ENCODE measurements at places on chromosomes 1 and 21.

DNA sequence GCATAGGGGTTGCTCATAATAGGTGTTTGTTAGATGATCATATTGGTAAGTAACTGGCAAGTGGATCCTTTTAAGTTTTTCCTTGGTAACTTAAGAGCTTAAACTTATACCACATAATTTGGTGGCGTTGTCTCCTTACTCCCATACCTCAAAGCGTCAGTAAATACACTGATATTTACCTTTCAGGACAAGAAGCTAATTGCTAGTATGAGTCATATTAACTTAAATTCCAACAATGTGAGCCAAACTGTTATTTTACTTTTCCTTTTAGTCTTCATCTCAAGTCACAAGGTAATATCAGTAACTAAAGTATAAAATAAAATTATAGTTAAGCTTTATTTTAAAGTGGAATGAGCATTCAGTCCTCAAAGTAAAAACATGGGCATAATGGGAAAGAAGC, 9.0 kb upstream of the SH3GLB1 start:
- no peak for DNase-seq

GRCh38 chr1:240998441-240999015, 358.5 kb downstream of the RGS7 start:
- DNase-seq, result no peak

DNA sequence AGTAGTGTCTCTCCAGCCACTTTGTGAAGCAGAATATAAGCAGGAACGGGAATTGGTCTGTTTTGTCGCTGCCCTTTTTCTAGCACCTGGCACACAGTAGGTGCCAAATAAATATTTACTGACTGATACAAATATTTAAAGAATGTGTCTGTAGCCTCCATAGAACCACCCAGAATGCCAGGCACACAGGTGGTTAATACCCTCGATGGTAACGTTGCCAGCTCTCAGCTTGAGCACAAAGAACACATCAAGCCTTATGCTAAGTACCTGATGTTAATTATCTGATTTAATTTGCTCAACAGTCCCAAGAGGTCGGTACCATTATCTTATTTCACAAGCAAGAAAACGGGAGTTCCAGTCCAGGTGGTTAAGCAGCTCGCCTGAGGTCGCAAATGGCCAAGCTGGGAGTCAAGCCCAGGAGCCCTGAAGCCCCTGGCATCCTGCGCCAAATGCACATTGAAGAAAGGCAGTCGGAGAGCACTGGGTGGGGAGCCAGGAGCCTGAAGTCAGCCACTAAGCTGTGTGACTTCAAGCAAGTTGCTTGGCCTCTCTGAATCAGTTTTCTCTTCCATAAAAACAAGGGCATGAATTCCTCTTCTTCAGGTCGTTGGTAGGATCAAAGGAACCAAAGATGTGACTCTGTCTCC, 26.4 kb downstream of the HSPG2 start:
- DNase-seq, result no peak

DNA sequence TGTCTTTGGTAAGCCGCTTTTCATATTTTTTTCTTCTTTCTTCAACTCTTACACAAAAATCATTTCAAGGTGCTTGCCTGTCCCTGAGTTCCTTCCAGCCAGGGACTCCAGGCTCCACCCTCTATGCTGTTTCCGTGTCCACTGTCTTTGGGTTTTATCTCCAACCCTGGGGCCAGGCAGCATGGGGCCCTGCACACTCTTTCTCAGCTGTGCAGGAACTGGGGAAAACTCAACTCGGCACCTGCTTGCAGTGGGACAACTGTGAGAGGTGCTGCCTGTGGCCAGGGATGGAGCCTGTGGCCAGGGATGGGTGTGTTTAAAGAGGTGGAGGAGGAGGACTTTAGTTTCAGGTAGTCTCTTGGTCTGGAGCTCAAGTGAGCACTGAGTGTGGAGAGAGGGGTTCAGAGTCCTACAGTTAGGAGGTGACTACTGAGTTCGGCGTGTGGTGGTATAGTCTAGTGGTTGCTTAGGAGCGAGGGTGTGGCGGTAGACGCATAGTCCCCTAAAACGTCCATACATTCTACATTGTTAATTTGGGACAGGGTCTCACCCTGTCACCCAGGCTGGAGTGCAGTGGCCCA, 13.4 kb downstream of the TNFRSF8 start:
- no peak for DNase-seq

DNA sequence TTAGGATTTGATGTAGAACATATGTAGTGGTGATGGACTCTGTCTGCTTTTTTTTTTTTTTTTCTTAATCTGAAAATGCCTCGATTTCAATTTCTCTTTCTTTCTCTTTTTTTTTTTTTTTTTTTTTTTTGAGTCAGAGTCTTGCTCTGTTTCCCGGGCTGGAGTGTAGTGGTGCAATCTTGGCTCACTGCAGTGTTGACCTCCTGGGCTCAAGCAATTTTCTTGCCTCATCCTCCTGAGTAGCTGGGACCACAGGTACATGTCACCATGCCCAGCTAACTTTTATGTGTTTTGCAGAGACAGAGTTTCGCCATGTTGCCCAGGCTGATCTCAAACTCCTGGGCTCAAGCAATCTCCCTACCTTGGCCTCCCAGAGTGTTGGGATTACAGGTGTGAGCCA, 17.4 kb downstream of the MAST2 start:
- DNase-seq, result no peak

DNA sequence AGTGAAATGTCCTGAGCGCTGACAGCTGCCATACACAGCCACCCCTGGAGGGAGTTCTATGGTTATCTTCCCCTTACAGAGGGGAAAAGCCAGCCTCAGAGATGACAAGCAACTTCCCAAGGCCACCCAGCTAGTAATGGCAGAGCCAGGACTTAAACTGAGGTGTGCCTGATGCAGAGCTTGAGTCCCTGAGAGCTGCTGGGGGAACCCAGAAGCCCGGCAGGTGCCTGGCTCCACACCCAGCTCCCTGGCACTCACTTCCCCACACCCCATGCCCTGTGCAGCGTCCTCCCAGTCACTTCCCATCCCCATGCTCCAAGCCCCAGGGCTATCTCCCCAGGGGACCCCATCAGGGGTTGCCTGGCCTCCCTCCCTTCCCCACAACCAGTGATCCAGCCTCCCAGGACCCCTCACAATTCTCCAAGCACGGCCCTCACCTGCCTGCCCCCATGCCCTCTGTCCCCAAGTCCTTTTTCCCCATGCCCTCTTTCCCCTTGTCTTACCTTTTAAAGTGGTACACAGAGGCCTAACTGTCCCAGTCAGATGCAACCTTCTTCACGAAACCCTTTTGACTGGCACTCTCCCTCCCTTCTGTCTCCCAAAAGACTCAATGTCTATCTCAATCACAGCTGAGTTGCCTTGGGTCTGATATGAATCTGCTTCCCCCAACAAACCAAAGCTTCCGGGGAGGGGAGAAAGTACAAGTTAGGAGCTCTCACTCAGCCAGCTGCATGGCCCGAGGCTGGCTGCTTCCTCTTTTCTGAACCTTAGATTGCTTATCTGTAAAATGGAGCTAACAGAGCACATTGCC, 39.8 kb upstream of the LRP8 start:
- DNase-seq, result no peak

GRCh38 chr1:163248064-163248463, 45.3 kb upstream of the RGS5 start:
- no peak for DNase-seq

GRCh38 chr1:224800486-224801119, 128.9 kb upstream of the DNAH14 start:
- DNase-seq, result no peak

Measured in NCI-H1105 treated with DMSO at 0.1 percent for 48 hours (cell line).